ENCODE measurements at places on chromosomes 5 and 9.

GRCh38 chr5:142944140-142944539 lies 174.0 kb downstream of the ARHGAP26 start:
- no peak for DNase-seq

DNA sequence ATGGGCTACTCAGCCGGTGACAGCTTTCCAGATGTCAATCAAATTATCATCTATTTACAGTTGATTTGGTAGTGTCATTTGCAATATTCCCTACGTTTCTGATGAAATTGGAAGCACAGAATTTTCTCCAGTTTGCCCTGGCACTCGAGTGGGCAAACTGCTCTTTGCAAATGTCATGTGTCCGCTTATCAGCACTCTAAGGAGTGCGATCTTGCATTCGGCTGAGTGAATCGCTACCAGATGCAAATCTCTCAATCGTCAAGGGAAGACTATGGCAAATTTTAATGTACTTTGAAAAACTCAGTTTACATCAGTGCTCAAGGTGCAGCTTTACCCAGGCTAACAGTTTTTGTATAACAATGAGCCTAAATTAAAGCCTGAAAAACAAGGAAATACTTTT lies 66.8 kb downstream of the BNC2 start:
- no peak for DNase-seq

- DNase-seq: peak; percentile 87
These were observed 53.9 kb upstream of the KCNN2 start for GRCh38 chr5:114308017-114308416.

- DNase-seq: no peak
These were observed 15.2 kb upstream of the HMHB1 start for GRCh38 chr5:143796753-143797152.
